ENCODE measurements at places on chromosomes 4 and X.

DNA sequence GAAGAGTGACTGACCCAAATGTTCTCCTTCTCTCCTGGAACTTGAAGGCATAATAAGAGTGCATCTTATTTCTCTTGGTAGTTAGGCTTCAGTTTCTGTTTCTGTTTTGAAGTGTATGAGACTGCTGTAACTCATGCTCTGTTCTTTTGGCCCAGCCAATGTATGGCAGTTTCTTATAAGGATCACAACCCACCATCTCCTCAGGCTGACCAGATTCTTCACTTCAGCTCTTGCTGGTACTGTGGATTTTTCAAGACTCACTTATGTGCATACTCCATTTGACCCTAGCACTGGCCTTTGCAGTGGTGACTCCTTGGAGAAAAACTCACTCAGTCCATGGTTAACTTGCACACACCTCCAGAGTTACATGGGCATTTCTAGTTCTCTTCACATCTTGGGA, 9.6 kb upstream of the YTHDC1 start:
- no peak for DNase-seq

GRCh38 chrX:17456526-17456925, 81.5 kb downstream of the NHS start:
- no peak for DNase-seq

DNA sequence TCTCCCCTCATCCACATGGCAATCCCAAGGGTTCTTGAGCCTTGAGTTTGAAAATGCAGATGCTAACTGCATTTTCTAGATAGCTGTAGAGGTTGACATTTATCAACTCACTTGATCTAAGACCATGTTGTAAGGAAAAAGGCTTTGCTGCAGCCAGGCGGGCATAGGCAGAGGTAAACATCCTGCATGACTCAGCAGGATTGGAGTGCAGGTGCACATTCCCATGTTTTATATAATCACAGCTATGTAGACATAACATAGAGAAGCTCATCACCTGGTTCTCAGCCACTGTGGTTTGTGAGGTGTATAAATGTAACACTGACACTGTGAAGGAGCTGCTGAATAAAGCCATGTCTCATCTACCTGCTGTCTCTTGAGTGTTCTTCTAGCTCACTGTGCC, 62.3 kb upstream of the PDE5A start:
- DNase-seq: no peak

DNA sequence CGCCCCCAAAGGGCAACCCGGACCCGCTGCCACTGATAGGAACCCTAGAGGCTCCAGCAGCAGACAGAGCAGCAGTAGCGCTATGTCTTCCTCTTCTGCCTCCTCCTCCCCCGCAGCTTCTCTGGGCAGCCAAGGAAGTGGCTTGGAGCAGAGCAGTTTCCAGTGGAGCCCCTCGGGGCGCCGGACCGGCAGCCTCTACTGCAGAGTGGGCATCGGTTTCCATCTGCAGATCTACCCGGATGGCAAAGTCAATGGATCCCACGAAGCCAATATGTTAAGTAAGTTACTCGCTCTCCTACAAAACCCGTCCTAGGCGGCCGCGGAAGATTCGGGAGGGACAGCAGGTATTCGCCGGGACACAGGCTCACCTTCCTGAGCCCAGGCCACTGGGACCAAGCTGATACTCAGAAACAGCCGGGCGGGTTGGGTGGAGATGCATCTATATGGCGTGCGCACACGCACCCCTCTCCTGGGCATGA, 477 bp downstream of the FGF5 start:
- no peak for DNase-seq

Measured in T-helper 22 cell (primary cell).